Activated naive CD8-positive, alpha-beta T cell treated with anti-CD3 and anti-CD28 coated beads, Interleukin-2, amount 10 ng/mL, durations not matched to agents 7 days and 5 days (primary cell): ENCODE measurements at places on chromosomes 1 and 21. TPM values are rescaled to one million over a fixed set of nuclear protein-coding genes. Genes with fewer than 3 reads are reported as not detected.

MIXL1 gene
- not detected for total RNA-seq

ZP4 gene
- not detected for total RNA-seq

GRCh38 chr1:180233191-180234011, 3.3 kb downstream of the LHX4 start:
- DNase-seq, result no peak
- peak overlapping the region; percentile 51 for H3K27ac ChIP-seq
- H3K4me3 ChIP-seq, result no peak overlapping the region
- H3K36me3 ChIP-seq, result no peaks in the 10 kb centered on the region
- peaks cover 20% of the 10 kb centered on the region for H3K4me1 ChIP-seq
- peaks cover 85% of the 10 kb centered on the region for H3K27me3 ChIP-seq

DNA sequence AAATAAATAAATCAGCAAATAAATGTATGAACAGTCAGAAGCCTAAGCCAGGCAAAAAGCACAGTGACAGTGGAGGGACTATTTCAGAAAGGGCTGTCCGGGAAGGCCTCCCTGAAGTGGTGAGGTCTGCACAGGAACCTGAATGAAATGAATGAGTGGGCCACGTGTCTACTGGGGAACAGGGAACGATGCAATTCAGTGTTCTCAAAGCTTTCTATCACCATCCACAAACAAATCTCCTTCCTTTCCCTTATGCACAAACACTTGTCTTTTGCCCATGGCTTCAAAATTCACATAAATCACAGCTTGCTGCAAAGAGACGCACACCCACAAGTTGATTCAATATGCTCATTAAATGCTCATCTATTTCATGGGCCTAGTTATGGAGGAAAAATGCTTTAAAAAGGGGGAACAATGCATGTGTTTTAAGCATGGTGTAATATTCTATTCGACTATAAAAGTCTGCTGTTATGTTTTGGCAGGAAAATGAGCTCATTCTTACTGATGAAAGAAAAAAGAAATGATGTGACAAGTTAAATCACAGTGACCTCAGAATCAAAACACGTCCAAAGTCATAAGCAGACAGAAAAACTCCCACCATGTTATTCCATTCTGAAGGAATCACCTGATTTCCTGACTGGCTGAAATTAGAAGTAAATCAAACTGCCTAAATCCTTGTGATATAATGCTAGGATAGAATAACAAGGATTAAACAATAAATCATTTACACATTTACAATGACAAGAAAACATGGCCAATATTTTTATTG, 21.6 kb downstream of the URB1 start:
- H3K4me1 ChIP-seq, result peaks cover 2% of the 10 kb centered on the region
- H3K27ac ChIP-seq, result no peak overlapping the region
- no peak overlapping the region for H3K4me3 ChIP-seq
- no peak for DNase-seq

DNA sequence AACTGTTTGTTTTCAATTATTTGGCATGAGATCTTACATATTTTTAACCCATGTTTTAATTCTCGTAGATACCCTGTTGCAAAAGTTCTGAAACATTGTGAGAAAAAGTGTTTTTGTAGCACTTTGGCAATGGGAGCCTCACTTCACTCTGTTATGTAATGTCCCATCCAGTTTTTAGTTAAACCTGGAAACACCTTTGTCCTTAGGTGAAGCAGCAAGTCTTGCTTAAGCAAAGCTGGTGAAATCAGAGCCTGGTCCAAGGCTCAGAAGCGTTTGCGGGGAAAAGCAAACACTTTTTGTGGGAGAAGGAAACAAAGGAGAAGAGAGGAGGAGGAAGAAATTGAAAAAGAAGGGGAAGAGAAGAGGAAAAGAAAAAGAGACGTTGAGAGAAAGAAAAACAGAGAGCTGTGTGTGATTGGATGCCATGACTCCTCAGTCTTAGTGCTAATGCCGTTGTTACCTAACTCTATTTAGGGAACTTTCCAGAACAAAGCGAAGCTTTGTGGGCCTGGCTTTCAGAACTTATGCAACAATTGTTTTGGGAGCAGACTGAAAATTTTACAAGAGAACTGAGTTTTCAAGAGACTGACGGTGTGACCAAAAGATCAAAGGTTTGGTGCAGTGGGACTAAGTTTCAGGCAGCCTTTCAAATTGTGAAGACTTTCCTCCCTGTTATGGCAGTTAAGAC, 93.1 kb downstream of the NTMT2 start:
- no peaks in the 10 kb centered on the region for H3K4me1 ChIP-seq
- no peak overlapping the region for H3K4me3 ChIP-seq
- H3K27ac ChIP-seq, result no peak overlapping the region
- H3K36me3 ChIP-seq, result no peaks in the 10 kb centered on the region

DNA sequence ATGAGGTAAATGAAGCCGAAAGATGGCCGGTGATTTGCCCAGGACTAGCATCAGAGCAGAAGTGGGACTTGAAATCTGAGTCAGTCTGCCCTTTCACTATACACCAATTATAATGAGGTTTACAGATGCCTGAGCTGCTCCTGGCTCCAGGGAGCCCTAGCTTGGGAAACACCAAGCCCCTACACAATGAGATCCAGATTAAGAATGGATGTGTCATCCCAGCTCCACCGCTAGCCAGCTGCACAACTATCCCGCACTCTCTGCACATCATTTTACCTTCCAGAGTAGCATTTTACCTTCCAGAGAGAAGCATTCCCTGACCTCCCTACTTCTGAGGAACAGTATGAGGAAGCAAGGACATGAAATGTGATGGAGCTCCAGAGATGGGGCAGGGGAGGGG, 27.0 kb downstream of the SERTAD4 start:
- H3K36me3 ChIP-seq, result no peaks in the 10 kb centered on the region
- peaks cover 12% of the 10 kb centered on the region for H3K27me3 ChIP-seq
- no peak overlapping the region for H3K4me3 ChIP-seq
- H3K27ac ChIP-seq, result no peak overlapping the region
